ENCODE measurements at places on chromosomes 3 and 15.

DNA sequence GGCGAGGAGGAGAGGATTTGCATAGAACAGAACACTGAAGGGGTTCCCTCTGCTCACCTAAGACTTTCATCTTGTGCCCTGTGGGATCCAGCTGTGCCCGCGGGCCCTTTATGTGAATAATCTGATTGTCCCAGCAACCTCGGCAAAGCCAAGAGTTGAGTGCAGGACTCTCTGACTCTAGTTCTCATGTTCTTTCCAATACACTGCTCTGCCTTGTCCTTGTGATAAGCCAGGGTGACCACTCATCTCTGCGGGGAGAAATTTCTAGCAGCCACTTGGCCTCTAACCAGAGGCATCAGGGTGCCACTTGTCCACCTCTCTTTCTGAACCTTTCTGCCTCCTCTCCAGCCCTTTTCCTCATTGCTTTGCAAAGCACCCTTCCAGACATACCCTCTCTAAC lies 31.8 kb downstream of the AQP9 start:
- no peak for DNase-seq

- DNase-seq, result no peak
Observed at GRCh38 chr15:95032156-95032555, 800.8 kb downstream of the MCTP2 start.

GRCh38 chr3:147669077-147669476 lies 259.9 kb downstream of the ZIC1 start:
- no peak for DNase-seq

- DNase-seq, result no peak
Observed at GRCh38 chr3:113285226-113285625, 73.9 kb downstream of the BOC start.

DNA sequence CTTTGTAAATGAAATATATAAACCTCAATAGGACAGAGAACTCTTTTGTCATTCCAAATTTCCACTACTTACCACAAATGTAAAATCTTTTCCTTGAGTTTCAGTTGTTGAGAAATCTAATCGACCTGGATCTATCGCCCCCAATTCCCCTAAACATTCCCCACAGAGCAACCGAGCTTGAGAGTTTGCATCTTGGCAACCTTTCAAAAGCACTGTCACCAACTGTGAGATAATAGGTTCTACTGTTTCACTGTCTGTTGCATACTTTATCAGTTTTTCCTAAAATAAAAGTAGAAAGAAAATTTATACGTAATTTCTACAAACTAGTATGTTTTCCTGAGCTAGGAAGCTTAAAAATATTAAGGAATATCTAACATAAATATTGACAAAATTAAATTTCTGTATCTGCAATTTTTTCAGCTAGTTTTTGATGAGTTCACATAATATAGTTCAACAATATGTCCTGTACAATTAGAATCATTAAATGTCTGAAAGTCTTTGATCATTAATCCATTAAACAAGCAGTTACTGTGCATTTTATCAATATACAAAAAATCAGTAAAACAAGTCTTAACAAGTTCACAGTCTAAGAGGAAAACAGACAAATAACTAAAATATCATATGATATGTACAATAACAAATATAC lies 54.5 kb downstream of the ATR start:
- DNase-seq, result no peak

DNA sequence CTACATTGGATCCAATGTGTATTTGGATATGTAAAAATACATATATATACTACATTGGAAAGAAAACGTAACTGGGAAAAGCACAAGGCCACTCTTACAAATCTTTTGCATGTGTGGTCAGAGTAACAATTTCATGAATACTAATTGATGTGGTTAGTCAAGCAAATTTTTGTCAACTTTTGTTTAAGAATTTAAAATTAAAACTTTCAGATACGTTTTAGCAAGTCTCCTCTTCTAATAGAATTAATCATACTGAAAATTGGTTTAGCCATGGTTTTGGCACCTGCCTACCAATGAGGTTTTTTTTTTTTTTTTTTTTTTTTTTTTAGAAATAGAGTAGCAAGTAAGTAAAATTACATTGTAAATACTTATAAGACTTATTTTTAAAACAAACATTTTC lies 153.0 kb upstream of the CGNL1 start:
- DNase-seq, result no peak

- no peak for DNase-seq
Observed at GRCh38 chr3:157573780-157574378, 70.7 kb upstream of the VEPH1 start.

DNA sequence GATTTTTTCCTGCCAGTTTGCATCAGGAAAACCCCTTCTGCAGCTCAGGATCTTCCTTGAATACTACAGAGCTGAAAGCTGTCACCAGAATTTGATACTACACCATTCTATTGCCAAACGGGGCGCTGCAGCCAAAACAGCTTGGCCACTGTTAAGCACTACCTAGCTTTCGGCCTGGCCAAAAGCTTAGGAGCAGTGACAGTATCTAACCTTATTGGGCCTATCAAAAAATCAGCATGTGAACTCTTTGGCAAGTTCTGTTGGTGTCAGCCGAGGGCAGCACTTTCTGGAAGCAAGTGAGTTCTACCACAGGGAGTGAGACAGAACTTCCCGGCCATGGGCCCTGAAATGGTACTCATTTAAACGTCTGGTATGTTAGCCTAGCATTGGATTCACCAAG lies 16.1 kb upstream of the GYG1 start:
- DNase-seq, result no peak

DNA sequence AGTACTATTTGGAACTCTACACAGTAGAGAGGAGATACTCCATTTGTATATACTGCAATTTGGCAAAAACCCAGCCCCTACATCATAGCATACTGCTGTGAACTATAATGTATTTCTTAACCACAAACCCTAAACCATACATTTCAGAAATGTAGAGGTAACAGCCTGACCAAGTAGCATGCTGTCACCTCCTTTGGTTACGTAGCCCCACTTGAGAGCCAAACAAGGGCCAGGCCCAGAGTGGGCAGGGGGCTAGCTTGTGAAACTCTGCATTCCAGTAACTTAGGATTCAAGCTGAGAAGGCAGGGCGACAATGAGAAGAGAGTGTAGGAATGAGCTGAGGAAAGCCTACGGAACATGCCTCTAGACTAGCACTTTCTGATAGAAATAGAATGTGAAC lies 135.8 kb downstream of the GREM1 start:
- no peak for DNase-seq

DNA sequence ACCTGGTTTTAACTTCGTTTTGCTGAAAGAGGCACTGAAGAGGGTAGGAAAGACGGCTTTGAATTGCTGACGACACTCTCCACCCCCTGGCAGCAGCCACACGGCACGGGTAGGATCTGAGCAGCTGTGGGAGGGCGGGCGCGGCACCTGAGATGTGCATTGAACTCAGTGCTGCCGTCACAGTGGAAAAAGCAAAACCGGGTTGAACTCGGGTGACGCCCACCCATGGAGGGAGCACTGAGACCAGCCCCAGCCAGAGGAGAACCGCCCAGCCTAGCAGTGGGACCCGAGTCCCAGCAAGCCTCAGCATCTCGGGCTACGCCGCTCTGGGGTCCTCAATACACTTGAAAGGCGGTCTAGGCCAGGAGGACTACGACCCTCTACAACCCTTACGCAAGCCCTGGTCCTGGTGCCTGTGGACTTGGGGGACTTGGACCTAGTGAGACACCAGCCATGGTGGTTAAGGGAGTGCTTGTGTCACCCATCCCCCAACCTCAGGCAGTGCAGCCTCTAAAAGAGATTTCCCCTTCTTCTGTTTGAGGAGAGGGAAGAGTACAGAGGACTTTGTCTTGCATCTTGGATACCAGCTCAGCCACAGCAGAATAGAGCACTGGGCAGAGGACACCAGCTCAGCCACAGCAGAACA lies 50.0 kb upstream of the RPL35A start:
- DNase-seq, result no peak

GRCh38 chr3:76731471-76731870 lies 308.4 kb upstream of the ROBO2 start:
- no peak for DNase-seq

- DNase-seq, result no peak
Observed at GRCh38 chr3:96734273-96735009, 80.0 kb upstream of the EPHA6 start.

DNA sequence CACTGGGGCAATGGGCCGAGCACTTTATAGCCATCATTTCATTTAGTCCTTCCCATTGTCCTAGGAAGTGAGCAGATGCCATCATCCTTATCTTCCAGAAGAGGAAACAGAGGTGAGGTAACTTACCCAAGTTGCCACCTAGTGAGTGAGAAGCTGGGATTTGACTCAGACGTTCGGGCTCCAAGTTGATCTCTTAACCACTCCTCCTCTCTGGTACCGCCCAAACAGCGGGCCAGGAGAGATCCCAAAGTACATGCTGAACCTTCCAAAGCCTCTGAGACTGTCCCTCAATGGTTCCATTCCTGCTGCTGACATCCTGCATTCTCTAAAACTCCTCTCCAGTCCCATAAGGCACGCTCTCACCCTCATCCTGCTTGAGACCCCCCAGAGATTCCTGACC lies 56.2 kb downstream of the EXOG start:
- no peak for DNase-seq

- no peak for DNase-seq
Observed at GRCh38 chr3:169668957-169669741, 5.6 kb upstream of the MECOM start.
